ENCODE measurements at places on chromosomes 6 and 20.

- no peaks in the 10 kb centered on the region for H3K4me1 ChIP-seq
- H3K4me3 ChIP-seq = no peak overlapping the region
- no peak for DNase-seq
- H3K27me3 ChIP-seq = no peaks in the 10 kb centered on the region
Measured at GRCh38 chr20:4866429-4866828, 134.9 kb downstream of the SLC23A2 start.

DNA sequence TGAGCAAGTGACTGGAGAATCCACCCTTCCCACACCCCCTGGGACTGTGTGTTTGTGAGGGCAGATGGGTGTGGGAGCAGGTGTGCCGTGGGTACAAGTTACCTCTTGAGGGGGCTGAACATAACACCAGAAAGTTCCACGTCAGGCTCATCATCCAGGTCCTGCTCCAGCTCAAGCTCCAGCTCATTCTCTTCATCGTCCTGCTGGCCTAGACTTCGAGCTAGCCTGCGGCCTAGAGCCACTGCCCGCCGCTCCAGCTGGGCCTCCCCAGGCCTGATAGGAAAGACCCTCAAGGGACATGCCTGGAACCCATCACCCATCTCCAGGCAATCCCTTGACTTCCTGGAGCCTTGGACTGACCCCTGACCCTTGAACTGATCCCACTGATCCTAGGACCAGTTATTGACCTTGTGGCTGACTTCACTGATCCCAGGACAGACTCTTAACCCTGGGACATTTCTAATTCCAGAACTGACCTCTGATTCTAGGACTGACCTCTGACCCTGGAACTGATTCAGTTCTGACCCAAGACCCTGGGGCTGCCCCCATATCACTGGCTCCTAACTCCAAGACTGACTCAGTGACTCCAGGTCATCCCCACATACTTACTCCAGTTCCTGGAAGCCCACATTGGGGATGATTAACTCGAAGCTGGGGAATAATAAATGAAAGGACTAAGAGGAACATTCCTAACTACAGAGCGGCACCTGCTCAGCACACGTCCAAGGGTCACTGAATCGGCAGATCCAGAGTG lies 11.8 kb upstream of the SPAG4 start:
- no peak for DNase-seq
- H3K27me3 ChIP-seq = peaks cover 28% of the 10 kb centered on the region
- no peaks in the 10 kb centered on the region for H3K36me3 ChIP-seq
- H3K27ac ChIP-seq = no peak overlapping the region
- H3K4me3 ChIP-seq = no peak overlapping the region
- H3K4me1 ChIP-seq = peaks cover 16% of the 10 kb centered on the region

DNA sequence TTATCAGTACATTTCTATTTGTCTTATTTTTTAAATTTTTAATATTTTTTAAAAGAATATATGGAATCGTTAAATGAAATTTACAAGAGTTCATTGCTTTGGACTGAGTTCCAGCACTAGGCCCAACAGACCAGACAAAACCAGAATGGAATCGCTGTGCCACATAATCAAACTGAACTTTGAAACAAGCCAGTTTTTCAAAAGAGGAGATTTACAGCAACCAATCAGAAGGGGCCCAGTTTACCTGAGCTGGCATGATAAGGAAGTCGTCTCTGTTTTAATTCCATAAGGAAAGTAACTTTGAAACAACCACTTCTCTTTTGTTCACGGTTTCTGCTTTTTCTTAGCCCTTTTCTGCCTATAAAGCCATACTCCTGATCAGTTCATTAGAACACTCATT lies 293.6 kb upstream of the FLRT3 start:
- H3K36me3 ChIP-seq = no peaks in the 10 kb centered on the region
- H3K27me3 ChIP-seq = no peaks in the 10 kb centered on the region
- H3K4me3 ChIP-seq = no peak overlapping the region
- peaks cover 5% of the 10 kb centered on the region for H3K4me1 ChIP-seq
- H3K27ac ChIP-seq = peak overlapping the region; percentile 62
- DNase-seq = peak; percentile 84

DNA sequence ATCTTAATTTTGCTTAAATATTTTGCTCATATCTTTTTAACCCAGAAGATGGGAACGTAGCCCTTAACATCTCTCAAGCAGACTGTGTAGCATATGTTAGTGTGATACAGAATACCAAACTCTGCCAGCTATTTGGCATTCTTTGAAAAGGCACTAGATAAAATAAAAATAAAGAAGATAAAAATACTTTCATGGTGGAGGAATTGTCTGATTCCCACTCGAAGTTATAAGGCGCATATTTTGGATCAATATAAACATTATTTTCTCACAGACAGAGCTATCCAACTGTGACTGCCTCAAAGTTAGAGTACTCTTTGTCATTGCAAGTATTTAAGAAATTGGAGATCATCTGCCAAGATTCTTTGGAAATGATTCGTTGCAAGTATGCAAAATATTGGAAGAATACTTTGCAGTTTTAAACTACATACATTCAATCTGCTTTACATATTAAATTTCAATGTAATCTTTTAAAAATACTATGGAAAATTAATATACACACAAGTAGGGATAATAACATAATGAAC lies 10.8 kb upstream of the EEF1E1 start:
- H3K4me3 ChIP-seq = no peak overlapping the region
- no peaks in the 10 kb centered on the region for H3K4me1 ChIP-seq
- DNase-seq = no peak
- no peak overlapping the region for H3K27ac ChIP-seq
- H3K36me3 ChIP-seq = no peaks in the 10 kb centered on the region
- peaks cover 7% of the 10 kb centered on the region for H3K27me3 ChIP-seq

GRCh38 chr6:13526727-13527670 lies 39.6 kb upstream of the GFOD1 start:
- H3K27me3 ChIP-seq = no peaks in the 10 kb centered on the region
- DNase-seq = peak; percentile 24
- H3K4me1 ChIP-seq = no peaks in the 10 kb centered on the region
- no peaks in the 10 kb centered on the region for H3K36me3 ChIP-seq
- no peak overlapping the region for H3K4me3 ChIP-seq

- no peak overlapping the region for H3K4me3 ChIP-seq
- no peaks in the 10 kb centered on the region for H3K36me3 ChIP-seq
- H3K27me3 ChIP-seq = no peaks in the 10 kb centered on the region
- H3K4me1 ChIP-seq = no peaks in the 10 kb centered on the region
- DNase-seq = no peak
Measured at GRCh38 chr6:73285674-73286283, 22.8 kb upstream of the KHDC1 start.

- H3K4me3 ChIP-seq = no peak overlapping the region
- no peak overlapping the region for H3K27ac ChIP-seq
- no peak for DNase-seq
- no peaks in the 10 kb centered on the region for H3K36me3 ChIP-seq
- H3K4me1 ChIP-seq = no peaks in the 10 kb centered on the region
- H3K27me3 ChIP-seq = peaks cover 13% of the 10 kb centered on the region
Measured at GRCh38 chr20:62832951-62833391, 16.1 kb downstream of the COL9A3 start.

- no peak overlapping the region for H3K4me3 ChIP-seq
- no peaks in the 10 kb centered on the region for H3K36me3 ChIP-seq
- H3K27ac ChIP-seq = no peak overlapping the region
- no peaks in the 10 kb centered on the region for H3K4me1 ChIP-seq
Measured at GRCh38 chr20:57102566-57102965, 163.9 kb downstream of the BMP7 start.

DNA sequence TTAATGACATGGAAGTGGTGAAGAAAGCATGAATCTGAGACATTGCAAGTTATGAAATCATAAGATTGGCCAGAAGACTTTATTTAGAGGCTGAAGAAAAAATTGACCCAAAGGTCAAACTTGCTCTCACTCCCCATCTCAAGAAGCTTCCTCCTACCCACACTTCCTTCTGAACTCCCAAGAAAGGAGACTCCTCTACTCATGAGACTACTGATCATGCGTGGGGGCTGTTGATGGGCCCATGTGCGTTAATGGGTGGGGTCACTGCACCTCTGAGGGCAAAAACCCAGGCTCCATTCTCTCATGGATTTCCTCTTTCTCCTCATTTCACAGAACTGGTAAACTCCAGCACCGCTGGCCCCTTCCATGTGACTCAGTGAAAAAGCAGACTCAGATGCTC lies 470.6 kb upstream of the ARID1B start:
- no peak overlapping the region for H3K4me3 ChIP-seq
- no peaks in the 10 kb centered on the region for H3K36me3 ChIP-seq
- DNase-seq = no peak
- H3K27ac ChIP-seq = no peak overlapping the region

GRCh38 chr6:119608994-119609393 lies 259.4 kb upstream of the MAN1A1 start:
- no peaks in the 10 kb centered on the region for H3K27me3 ChIP-seq
- H3K4me1 ChIP-seq = no peaks in the 10 kb centered on the region
- no peak for DNase-seq
- H3K36me3 ChIP-seq = no peaks in the 10 kb centered on the region

DNA sequence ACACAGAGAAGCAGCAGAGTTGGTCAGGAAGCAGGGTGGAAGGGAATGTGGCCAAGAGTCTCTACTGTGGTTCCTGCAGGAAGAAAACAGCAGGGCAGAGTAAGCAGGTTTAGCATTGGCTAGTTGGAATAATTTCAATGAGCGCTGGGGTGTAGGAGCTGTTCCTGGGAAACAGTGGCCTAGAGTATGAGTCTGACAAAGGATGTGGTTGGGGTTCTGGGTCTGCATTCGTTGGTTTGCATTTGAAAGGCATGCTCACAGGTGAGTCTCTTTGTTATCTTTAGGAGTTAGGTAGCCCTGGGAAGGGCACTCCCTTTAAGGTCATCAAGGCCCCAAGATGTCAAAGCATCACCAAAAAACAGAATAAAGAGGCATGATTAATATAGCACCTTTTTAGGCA lies 911.6 kb upstream of the SLC35B3 start:
- H3K36me3 ChIP-seq = no peaks in the 10 kb centered on the region
- H3K4me3 ChIP-seq = no peak overlapping the region
- no peaks in the 10 kb centered on the region for H3K4me1 ChIP-seq
- no peak for DNase-seq
- no peak overlapping the region for H3K27ac ChIP-seq
